MV-4-11 (cell line): ENCODE measurements at places on chromosomes 7 and 10.
A peak's percentile ranks its signal among the peaks of the same experiment; 100 is the strongest.

DNA sequence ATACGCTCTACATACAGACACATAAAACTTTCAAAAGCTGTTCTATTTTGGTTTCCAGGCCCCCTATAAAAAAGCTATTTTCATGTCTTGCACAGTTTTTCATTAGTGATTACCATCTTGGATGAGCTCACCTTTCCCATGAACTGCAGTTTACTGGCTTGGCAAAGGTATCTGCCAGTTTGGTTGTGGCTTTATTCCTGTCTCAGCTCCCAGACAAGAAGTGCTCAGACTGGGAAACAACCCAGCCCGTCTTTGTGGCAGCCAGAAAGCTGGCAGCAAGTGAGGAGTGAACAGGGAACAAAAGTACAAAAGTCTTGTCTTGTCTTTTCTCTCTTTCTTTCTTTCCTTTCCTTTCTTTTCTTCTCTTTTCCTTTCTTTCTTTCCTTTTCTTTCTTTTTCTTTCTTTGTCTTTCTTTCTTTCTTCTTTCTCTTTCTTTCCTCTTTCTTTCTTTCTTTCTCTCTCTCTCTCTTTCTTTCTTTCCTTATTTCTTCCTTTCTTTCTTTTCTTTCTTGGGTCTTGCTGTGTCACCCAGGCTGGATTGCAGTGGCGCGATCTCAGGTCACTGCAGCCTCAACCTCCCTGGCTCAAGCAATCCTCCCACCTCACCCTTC lies 138.8 kb downstream of the CFAP58 start:
- no peak for DNase-seq

DNA sequence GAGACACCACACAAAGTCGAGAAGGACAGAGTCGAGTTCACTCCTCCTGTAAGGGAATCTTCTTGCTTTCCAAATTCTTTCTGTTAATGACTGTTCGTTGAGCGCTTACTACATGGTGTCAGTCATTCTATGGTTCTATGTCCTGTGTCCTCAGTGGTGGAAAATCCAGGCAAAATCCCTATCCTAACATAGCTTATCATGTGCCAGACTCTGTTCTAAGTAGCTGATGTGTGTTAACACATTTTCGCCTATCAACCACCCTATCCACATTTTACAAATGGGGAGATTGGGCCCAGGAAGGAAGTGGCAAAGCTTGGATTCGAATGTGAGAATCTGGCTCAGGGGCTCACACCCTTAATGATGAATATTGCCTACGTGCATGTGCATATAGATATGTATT lies 280.1 kb downstream of the GATA3 start:
- no peak for DNase-seq

DNA sequence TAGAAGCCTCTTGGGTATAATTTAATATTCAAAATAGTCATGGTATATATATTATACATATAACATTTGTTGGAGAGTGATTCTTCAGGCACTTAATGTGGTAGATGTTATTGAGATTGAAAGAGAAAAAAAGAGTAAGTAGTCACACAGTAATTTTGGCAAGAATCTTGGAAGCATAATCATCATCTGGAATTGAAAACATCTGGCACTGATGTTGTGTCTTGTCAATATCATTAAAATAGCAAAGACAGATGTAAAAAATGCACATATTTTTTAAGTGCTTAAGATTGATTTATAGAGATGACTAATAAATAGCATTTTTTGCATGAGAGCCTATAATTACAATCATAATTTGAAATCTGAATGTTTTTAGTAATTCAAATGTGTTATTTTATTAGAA lies 9.5 kb downstream of the SEMA3D start:
- DNase-seq, result no peak

GRCh38 chr7:200704-201103 lies 8.3 kb downstream of the FAM20C start:
- no peak for DNase-seq

DNA sequence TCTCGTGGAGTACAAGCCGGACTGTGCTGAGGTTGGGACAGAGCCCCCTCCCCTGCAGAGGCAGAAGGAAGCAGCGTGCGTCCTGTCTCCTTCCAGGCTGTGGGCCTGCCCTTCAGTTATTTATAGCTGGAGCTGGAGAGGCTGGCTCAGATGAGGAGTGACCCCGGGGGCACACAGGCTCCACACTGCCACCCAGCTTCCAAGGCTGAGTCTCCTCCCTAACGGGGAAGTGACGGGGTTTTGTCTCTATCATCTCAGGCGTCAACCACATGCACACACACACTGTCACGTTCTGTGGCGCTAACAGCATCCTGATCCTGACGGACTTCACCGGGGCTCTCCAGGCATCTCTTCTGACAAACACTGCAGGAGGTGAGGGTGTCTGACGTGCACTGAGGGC lies 25.4 kb downstream of the AMZ1 start:
- peak; percentile 61 for DNase-seq

DNA sequence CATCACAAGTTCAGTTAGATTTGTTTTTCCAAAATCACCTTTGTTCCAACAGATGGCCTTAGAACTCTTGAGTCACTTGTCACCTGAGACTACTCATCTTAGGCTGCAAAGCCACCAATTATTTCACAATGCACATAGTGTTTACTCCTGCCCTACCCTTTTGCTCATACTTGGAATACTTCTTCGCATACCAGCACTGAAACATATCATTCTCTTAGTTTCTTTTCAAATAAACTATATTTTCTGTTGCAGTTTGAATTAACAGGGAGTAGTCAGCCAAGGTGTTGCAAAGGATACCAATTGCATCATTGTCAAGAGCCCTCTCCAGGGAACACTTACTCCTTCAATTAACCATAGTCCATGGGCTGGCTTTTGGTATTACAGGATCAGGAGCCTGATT lies 71.0 kb downstream of the CASD1 start:
- DNase-seq, result no peak
